ENCODE measurements at places on chromosomes 4 and X.

GRCh38 chr4:37749398-37749988 is 63.3 kb upstream of the RELL1 start:
- H3K4me3 ChIP-seq, result no peak overlapping the region
- H3K4me1 ChIP-seq, result peaks cover 3% of the 10 kb centered on the region

GRCh38 chrX:28398342-28398741 is 188.9 kb upstream of the IL1RAPL1 start:
- H3K27me3 ChIP-seq, result no peaks in the 10 kb centered on the region
- H3K4me3 ChIP-seq, result no peak overlapping the region
- DNase-seq, result no peak
- H3K36me3 ChIP-seq, result no peaks in the 10 kb centered on the region
- H3K27ac ChIP-seq, result no peak overlapping the region
- H3K4me1 ChIP-seq, result no peaks in the 10 kb centered on the region

DNA sequence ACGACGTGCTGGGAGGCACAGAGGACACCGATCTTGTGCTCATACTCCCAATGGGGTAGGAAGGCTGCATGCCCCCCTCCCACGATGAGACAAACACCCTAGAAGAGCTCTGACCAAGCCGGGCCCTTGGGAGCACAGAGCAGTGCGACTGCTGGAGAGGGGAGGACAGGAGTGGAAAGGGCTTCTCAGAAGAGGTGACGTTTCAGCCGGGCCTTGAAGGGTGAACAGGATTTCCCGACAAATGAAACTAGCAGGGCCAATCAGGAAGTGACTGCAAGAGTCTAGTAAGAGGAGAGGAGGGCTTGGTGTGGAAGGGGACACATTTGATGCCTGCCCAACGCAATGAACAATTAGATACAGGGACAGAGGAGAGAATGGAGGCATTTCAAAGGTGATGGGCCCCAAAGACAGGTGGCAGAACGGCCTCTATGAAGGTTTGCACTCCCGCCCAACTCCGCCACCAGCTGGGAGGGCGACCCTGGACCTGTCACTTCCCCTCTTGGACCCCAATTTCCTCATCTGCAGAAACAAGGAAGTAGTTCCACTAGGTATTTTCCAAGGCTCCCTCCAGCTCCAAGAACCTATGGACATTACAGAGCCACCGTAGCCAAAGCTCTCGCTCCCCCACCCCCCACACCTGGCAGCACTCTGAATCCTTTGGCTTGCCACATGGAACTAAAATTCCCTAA is 3.9 kb downstream of the HCFC1 start:
- H3K4me3 ChIP-seq, result no peak overlapping the region
- H3K27me3 ChIP-seq, result no peaks in the 10 kb centered on the region
- peaks cover 23% of the 10 kb centered on the region for H3K4me1 ChIP-seq
- H3K36me3 ChIP-seq, result peaks cover 29% of the 10 kb centered on the region

DNA sequence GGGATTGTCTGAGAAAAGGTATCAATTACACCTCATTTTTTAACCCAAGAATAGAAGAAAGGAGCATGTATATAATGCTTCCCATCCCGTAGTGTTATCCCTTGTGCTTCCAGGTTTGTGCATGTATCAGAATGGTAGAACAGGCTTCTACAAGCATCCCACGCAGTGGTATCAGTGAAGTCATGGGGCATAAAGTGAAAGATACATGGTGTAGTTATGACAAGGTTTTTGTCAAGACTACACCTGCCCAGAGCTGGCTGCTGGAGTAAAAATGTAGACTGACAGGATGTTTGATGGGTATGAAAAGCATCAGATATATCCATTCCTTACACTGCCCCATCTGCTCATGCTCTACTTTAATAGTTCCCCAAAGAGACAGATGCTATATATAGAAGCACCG is 9.5 kb downstream of the TLR1 start:
- no peaks in the 10 kb centered on the region for H3K4me1 ChIP-seq
- no peak overlapping the region for H3K27ac ChIP-seq
- no peaks in the 10 kb centered on the region for H3K27me3 ChIP-seq
